Renal cortical epithelial cell (primary cell): ENCODE measurements at places on chromosomes 4 and X.

GRCh38 chr4:47531241-47531953 is 46.3 kb downstream of the ATP10D start:
- peak; percentile 95 for DNase-seq

GRCh38 chrX:22165732-22166457 is 106.8 kb upstream of the CBLL2 start:
- DNase-seq = no peak

DNA sequence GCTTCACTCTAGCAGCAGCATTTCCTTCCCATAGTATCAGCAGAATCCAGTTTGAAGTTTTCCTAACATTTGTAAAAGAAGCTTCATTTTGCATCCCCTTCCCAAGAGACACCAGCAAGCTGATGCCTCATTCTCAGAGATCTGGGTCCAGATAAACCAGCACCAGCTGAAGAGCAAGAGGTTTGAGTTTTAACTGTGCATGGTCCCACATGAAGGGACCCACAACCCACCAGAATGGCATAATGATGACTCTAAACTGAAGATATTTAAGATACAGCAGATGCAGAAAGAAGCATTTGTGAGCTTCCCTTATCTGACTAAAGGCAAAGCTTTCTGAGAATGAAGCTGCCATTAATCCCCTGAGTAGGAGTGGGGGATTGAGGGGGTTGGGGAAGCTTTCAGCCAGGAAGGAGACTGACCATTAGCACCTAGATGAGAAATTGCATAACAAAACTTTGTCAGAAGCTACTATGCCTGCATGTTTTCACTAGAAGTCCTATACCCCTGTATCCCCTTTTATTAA is 18.6 kb downstream of the NUDT6 start:
- no peak for DNase-seq

GRCh38 chr4:5420266-5420665 is 288.1 kb downstream of the EVC2 start:
- DNase-seq = no peak

DNA sequence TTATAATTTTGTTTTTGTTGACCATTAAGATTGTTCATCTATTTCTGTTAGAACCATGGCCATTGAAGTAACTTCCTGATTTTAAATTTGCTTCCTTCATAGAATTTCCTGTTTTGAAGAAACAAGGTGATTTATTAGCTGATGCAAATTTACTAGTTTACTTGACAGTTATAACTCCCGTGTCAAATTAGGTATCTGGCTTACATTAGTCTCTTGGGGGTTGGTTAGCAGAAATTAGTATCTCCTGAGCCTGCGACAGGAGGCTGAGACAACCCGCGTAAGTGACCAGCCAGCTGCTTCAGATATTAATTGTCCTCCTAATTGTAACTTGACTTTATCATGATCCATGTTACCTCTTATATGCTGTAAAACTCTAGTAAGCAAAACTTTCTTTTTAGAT is 154.3 kb downstream of the CFAP299 start:
- DNase-seq = no peak

- no peak for DNase-seq
These were observed 207.1 kb downstream of the PPP3CA start for GRCh38 chr4:101140228-101140627.

GRCh38 chr4:164304101-164304639 is 449.8 kb upstream of the SMIM31 start:
- DNase-seq = no peak

- DNase-seq = peak; percentile 87
These were observed 25.0 kb upstream of the SHROOM4 start for GRCh38 chrX:50838820-50839600.

DNA sequence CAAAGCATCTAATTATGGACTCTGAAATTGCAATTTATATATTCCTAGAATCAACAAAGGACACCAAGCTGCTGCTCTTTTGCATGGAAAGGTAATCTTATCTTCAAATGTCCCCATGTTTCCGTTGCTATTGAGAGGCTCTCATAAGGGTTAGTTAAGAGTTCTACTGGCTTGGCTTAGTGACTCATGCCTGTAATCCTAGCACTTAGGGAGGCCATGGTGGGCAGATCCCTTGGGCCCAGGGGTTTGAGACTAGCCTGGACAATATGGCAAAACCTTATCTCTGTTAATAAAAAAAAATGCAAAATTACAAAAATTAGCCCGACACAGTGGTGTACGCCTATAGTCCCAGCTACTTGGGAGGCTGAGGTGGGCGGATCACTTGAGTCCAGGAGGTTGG is 93.4 kb upstream of the RAPGEF2 start:
- DNase-seq = no peak

- no peak for DNase-seq
These were observed 183.3 kb downstream of the ZIC3 start for GRCh38 chrX:137749246-137749645.

DNA sequence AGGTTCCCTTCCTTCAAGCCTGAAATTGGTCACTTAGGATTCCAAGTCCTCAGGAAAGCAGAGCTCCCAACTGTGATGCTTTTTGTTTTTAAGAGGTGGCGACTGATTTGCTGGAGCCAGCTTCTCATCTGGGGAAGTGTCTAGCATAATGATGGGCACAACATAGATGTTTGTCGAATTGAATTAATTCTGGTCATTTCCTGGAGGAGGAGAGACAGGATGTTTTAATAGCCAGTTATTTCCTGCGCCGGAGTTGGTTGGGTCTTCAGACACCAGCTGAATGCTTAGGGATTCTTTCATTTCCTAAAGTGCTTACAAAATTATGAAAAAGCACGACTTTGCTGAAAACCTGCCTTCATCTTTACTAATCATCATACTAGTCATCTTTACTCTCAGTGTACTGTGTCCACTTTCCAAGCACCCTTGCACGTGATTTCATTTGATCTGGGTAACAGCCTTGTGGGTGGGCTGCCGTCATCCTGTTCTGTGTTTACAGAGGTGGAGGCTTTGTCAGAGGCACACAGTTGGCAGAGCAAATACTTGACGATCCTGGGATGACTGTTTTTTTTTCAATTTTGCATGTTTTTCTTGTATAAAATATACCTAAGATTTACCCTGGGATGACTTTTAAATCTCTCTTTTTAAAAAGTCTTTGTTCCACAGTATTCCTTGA is 49.5 kb downstream of the RGS12 start:
- no peak for DNase-seq

- peak; percentile 9 for DNase-seq
These were observed 8.1 kb upstream of the LINC00632 start for GRCh38 chrX:140701480-140701879.

- no peak for DNase-seq
These were observed 5.7 kb upstream of the IL1RAPL1 start for GRCh38 chrX:28581522-28581921.

DNA sequence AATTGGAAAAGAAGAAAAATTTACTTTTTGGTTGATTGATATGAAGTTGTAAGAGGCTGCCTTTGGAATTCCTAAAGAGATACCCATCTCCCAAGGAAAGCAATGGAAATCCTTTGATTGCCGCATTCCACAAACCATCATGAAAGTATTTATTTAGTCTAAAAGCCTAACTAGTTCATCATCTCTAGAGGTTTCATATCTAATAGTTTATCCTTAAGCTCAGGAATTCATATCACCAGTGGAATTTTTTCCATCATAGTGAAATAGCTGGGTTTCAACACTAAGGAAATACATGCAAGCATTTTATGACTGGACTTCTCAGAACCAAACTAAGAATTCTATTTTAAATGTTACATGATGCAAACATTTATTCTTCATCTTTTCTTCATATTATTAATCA is 144.9 kb downstream of the FBXO8 start:
- DNase-seq = no peak

DNA sequence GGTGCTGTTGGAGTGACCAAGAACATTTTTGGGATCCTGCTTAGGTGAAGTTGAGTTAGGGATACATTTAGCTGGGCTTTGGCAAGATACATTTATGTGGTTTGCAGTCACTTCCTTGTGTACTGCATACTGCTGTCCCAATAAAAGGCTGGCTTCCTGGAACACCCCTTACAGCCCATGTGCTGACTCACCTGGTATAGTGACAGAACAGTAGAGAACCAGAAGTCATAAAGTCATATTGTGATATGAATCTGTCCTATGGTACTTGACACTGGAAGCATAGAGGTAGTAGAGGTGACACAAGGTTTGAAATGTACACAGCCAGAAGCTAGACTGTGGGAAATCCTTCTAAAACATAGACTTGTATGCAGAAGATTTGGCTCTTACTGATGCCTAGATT is 55.3 kb upstream of the SLC25A43 start:
- peak; percentile 27 for DNase-seq

- DNase-seq = no peak
These were observed 223.2 kb downstream of the PRDM5 start for GRCh38 chr4:120699354-120699753.

- no peak for DNase-seq
These were observed 8.4 kb upstream of the PLA2G12A start for GRCh38 chr4:109738104-109738872.

DNA sequence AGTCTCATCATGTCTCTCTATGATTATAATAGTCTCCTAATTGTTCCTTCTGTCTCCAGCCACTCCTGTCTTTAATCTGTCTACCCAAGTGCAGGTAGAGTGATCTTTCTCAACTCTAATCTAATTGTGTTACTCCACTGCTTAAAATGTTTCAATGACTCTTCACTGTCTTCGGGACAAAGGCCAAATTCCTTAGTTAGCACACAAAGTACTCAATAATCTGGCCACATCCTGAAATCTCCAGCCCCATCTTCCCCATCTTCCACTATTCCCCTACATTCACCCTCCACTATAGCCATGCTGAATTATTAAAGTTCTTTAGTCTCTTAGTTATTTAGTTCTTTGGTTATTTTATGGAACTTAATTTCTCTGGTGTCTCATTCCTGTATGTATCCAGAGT is 353.3 kb downstream of the OPHN1 start:
- no peak for DNase-seq

- no peak for DNase-seq
These were observed 9.5 kb downstream of the ADH4 start for GRCh38 chr4:99134586-99134985.

DNA sequence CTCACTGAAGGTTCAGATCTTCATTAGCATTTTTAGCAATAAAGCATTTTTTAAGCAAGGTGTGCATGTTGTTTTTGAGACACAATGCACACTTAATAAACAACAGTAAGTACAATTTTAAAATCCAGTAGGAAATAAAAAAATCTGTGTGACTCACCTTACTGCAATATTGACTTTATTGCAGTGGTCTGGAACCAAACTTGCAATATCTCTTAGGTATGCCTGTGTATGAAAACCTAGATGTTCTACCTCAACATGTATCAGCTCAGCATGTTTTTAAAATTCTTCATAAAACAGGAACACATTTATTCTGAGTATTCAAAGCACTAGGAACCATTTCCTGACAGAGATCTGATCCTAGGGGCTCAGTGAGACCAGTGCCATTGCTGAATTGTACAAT is 26.7 kb downstream of the NR0B1 start:
- peak; percentile 43 for DNase-seq

DNA sequence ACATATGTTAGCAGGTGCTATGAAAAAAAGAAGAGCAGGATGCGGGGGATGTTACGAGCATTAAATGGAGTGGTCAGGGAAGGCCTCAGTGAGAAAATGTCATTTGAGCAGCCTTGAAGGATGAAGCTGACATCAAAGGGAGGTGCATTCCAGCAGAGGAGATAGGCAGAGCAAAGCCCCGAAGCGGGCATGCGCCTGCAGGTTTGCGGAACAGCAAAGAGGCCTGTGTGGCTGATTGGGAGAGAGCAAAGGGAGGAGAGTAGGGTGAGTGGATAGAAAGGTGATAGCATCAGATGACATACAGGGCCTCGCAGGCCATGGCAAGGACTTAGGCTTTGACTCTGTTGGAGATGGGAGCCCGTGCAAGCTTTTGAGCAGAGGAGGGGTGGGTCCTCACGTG is 95.4 kb upstream of the GPR50 start:
- no peak for DNase-seq

GRCh38 chr4:174654634-174655033 is 132.3 kb upstream of the HPGD start:
- no peak for DNase-seq

GRCh38 chr4:2489841-2490552 is 21.1 kb downstream of the RNF4 start:
- DNase-seq = no peak

DNA sequence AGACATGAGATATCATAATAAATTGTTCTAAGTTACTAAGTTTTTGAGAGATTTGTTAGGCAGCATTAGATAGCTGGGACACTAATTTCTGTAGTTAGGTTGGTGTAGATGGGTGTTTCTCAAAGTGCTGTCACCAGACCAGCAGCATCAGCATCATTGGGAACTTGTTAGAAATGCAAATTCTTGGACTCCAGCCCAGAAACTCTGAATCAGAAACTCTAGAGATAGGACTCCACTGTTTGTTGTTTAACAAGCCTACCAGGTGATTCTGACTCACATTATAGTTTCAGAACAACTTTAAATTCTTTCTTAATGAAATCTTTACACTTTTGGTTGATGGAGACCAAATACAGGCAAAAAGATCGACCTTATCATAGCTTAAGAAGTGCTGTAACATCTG is 173.7 kb downstream of the PABPC4L start:
- peak; percentile 98 for DNase-seq

- DNase-seq = no peak
These were observed at the start of gene VEGFD for GRCh38 chrX:15384304-15384703. TSS of gene VEGFD (minus strand) at chrX:15384413. CDS start at chrX:15383946, 467 bp downstream.

DNA sequence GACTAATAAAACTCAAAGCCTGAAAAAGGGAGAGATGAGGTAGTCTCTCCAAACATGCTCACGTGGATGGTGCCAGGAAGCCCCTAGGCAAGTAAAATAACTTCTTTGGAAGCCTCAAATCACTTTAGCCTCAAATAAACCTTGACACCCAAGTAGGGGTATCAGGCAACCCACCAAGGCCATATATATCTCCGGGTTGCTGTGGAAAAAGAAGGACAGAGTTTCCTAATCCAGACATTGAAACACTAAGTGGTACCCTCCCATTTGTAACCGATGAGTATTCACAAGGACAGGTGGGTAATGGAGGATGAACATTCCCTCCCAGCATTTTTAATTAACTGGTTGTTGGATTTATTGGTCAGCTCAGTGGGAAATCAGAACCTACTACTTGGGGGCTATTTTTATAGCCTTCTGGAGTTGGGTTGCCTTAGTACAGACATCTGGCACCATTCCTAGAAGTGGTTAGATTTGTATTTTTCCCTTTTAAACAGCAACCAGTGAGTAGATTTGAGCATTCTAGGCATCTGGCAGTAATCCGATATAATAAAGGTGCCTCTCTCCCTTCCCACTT is 87.7 kb downstream of the GPC3 start:
- DNase-seq = peak; percentile 75

GRCh38 chrX:148371291-148371690 is 129.1 kb upstream of the AFF2 start:
- peak; percentile 86 for DNase-seq

DNA sequence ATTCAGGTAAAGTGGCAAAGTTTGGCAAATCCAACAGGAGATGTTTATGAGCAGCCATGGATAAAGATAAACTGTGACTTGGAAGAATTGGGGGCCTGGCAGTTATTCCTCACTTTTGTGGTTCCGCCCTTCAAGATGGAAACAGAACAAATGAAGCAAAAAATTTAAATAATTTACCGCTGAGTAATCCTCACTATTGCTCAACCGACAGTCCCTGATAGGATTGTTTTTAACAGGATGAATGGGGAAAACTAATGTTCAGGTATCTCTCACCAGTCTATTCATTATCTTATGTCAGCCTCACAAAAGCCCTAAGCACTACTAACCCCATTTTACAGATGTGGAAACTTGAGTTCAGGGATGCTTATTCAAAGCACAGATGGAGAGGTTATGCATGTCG is 90.8 kb downstream of the FNIP2 start:
- peak; percentile 21 for DNase-seq
